ENCODE measurements at places on chromosomes 6 and 20. TPM values are rescaled to one million over a fixed set of nuclear protein-coding genes. Genes with fewer than 3 reads are reported as not detected.
A peak's percentile ranks its signal among the peaks of the same experiment; 100 is the strongest.

DNA sequence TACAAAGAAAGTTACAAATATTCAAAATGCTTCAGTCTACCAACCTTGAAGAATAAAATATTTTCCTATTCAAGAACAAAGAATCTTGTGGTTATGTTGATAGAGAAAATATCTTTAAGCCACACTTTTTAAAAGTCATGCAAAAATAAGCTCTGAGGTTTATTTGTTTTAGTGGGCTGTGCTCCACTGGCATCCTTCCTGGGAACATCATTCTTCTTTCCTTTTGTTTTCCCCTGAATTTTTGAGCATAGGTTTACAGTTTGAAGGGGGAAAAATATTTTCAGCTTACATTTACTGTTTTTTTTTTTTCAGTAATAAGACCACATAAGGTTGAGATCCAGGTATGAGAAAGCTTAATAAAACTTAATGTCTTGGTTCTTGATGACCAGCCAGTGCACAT lies 72.0 kb upstream of the BACH2 start:
- no peak for DNase-seq

GRCh38 chr6:151044465-151045441 lies 179.3 kb downstream of the MTHFD1L start:
- DNase-seq: no peak

DNA sequence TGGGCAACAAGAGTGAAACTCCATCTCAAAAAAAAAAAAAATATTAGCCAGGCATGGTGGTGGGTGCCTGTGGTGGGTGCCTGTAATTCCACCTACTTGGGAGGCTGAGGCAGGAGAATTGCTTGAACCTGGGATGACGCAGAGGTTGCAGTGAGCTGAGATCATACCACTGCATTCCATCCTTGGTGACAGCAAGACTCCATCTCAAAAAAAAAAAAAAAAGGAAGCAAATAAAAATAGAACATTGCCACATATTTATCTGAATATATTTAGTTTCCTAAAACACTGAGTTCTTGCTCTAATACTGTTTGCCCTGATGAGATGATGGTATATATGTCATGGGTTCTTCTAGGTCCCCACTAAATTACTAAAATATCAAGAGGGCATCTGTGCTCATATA lies 28.4 kb downstream of the CASP8AP2 start:
- DNase-seq: no peak

DNA sequence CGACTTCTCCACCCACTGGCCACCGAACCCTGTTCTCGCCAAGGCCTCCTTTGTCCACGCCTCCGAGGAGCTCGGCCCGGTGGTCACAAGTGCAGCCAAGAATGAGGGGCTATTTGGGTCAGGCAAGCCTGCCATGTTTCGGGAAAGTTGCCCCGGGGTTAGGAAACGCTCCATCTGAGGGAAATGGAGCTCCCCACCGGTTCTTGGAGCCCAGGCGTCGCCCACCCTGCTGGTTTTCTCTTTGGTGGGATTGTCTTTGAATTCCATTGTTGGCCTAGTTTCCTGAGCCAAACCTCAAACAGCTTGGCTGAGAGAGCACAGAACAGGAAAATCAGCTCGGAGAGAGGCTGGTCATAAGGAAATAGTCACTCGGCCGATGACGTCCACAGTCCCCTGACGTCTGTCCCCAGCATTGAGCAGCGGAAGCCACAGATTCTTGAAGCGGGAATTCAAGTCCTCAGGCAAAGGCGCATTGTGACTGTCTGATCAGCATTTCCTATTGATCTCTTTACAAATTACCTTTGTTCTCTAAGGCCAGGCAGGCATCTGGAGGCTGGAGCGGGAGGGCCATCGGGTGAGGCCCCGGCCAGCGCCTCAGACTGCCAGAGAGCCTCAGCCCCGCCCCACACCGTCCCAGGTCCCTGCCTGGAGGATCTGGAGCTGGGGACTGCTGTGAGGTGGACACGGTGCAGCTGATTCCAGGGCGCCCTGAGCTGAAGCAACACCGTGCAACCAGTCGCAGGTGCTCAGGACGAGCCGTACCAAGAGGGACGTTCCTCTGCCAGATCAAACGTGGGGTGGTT lies 138.6 kb downstream of the DLL1 start:
- peak; percentile 62 for DNase-seq

GRCh38 chr20:50772420-50773185 lies 22.3 kb upstream of the BCAS4 start:
- no peak for DNase-seq

GRCh38 chr6:139135578-139136545 lies 982 bp downstream of the HECA start:
- peak; percentile 92 for DNase-seq

DNA sequence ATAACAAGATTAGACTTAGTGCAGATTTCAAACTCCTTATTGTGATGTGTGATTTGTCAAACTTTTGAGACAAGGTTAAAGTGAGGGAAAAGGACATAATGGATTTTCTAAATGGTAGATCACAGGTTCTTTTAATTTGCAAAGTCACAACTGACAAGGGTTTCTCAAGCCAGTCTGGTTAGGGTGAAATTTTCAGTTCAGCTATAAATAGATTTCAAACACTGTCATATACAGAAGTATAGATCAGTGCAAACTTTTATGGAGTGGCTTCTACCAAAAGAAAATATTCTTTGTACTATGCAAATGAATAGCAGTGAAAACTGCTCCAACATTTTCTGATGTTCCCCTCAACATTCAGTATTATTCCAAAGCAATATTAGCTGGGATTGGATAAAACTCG lies 337.1 kb upstream of the MAN1A1 start:
- no peak for DNase-seq

DNA sequence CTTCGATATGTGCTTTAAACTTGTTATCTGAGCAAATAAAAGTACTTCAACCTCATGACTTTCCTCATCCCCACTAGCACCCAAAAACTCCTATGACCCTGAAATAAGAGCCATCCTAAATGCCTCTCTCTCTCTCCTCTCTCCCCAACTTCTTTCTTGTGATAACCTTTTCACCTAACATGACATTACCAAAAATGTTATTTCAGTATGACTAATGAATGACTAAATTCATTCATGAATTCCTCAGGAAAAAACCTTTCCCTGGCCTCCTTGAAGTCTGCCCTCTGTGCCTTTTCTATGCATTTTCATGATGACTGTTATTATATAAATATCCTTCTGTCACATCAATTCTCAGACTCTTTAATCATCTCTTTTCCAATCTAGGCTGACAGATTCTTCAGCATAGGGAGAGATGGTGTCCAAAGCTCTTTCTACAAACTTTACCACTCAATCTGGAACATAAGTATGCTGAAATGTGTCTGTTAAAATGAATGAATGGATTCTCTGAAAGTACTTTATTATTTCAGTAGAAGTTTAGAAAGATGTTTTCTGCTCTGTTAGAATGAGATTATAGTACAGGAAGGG lies 114.3 kb upstream of the GGTLC1 start:
- DNase-seq: no peak

CST1 gene
- not detected for total RNA-seq

C20orf202 gene
- 0.14 TPM for total RNA-seq

RNASET2 gene
- total RNA-seq: 16.4 TPM

ENPP3 gene
- total RNA-seq: 0.16 TPM

SIRPG gene
- total RNA-seq: not detected

FERMT1 gene
- 1.5 TPM for total RNA-seq
